ENCODE measurements at places on chromosomes 1 and 21.
A peak's percentile ranks its signal among the peaks of the same experiment; 100 is the strongest.

GRCh38 chr1:61050541-61051442 is 31.6 kb upstream of the NFIA start:
- DNase-seq = no peak

DNA sequence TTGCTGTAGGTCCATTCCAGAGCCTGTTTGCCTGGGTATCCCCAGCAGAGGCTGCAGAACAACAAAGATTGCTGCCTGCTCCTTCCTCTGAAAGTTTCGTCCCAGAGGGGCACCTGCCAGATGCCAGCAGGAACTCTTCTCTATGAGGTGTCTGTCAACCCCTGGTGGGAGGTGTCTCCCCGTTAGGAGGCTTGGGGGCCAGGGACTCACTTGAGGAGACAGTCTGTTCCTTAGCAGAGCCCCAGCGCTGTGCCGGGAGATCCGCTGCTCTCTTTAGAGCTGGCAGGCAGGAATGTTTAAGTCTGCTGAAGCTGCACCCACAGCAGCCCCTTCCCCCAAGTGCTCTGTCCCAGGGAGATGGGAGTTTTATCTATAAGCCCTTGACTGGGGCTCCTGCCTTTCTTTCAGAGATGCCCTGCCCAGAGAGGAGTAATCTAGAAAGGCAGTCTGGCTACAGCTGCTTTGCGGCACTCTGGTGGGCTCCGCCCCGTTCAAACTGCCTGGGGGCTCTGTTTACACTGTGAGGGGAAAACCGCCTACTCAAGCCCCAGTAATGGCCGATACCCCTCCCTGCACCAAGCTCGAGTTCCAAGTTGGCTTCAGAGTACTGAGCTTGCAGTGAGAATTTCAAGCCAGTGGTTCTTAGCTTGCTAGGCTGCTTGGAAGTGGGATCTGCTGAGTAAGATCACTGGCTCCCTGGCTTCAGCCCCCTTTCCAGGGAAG is 8.7 kb upstream of the SLC25A24 start:
- DNase-seq = no peak

DNA sequence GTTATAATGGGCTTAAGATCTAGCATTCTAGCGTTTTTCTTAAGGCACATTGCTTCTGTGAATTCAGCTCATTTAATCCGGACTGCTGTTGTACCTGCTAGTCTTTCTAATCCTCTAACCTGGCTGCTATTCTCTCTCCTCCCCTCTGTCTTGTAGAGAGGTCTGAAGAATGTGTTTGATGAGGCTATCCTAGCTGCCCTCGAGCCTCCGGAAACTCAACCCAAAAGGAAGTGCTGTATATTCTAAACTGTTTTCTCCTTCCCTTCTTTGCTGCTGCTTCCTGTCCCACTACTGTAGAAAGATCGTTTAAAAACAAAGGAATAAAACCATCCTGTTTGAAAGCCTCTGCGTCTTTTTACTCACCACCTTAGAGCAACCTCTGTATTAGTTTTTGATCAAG is 37.3 kb downstream of the CDC42 start:
- DNase-seq = no peak

DNA sequence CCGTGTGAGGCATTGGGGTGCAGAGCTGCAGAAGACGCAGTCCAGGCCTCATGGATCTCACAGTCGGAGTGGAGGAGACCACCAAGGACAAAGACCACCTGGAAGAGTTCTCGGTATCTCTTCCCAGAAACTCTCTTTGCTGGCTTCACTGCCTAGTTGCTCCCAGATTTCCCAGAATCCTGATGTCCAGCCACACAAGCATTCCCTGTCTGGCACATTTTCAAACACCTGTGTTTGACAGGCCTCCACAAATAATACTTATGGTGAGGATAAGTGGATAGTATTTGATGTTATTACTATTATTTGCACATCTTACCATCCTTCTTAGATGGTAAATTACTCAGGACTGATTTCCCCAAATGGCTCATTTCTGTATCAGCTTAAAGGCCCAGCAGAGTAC is 27.7 kb upstream of the KANK4 start:
- DNase-seq = no peak

GRCh38 chr1:177480741-177481305 is 310.1 kb downstream of the BRINP2 start:
- no peak for DNase-seq

- DNase-seq = no peak
Measured at GRCh38 chr1:3062616-3063378, 6.2 kb upstream of the PRDM16 start.

GRCh38 chr1:40745176-40745575 is 38.4 kb upstream of the KCNQ4 start:
- no peak for DNase-seq

GRCh38 chr1:183937611-183938010 is 99.9 kb downstream of the COLGALT2 start:
- DNase-seq = no peak

DNA sequence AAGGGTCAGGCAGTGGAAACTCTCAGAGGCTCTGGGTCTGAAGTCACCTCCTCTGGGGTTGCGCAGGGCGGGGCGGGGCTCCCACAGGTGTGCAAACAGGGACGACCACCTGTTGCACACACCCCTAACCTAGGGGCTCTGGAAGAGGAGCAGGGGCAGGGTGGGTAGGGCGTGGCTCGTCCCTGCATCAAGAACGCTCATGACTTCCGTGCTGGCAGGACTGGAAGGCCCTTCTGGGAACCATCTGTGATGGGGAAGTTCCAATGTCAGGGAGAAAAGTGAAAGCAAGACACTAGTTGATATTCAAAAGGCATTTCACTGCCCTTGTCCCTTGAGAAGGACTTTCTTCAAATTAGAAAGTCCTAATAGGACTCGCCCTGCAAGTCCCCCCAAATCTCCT is 22.1 kb upstream of the CLSTN1 start:
- no peak for DNase-seq

GRCh38 chr1:35717911-35718476 is 690 bp downstream of the C1orf216 start:
- peak; percentile 5 for DNase-seq

- no peak for DNase-seq
Measured at GRCh38 chr1:44048532-44049215, 17.4 kb upstream of the SLC6A9 start.

DNA sequence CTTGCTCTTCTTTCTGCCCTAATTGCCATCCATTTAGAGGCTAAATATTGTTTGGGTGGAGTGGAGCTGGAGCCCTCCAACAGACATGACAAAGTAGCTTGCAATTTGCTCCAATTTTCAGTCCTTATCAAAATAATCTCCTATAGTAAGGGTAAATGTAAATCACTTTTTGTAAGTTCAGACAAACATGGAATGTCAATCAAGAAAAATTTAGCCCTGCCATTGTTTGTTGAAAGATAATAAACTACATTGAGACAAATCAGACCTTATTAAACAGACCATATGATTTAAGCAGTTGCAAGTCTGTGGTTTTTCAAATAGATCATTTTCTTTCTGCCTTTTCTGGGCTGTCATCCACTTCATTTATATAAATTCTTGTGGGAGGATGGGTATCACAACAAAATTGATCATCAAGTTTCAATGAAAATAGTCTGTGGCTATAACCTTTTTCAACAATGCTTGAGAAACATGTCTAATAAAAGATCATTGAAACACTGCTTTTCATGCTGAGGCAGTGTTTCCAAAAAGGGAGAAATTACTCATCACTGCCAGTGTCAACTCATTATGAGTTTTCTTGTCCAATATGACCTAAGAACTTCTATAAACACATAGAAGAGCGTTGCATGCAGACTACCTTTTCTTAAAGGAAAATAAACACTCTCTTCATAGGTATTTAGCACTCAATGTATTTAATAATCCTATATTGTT is 1152.0 kb upstream of the B3GALT2 start:
- DNase-seq = no peak

GRCh38 chr1:154861607-154862094 is 8.4 kb downstream of the KCNN3 start:
- DNase-seq = no peak

- DNase-seq = peak; percentile 47
Measured at GRCh38 chr1:62144238-62144831, 50.3 kb upstream of the L1TD1 start.

DNA sequence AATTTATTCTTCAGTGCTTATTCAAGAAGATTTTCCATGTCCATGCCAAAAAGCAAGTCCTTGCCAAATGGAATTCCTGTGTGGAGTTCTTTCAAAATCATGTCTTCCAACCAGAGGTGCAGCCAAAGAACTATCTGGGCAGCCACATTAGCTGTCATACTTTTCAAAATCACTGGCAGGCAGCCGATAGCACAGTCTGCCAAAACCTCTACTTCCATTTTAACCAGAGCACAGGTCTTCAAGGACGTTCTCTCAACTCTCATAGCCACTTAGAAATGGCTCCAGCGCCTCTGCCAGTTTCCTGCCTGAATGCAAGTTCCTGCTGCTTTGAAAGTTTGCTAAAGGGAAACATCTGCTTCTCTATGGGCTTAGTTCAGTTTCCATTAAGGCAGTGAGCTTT is 975.7 kb upstream of the ADGRL4 start:
- DNase-seq = no peak

DNA sequence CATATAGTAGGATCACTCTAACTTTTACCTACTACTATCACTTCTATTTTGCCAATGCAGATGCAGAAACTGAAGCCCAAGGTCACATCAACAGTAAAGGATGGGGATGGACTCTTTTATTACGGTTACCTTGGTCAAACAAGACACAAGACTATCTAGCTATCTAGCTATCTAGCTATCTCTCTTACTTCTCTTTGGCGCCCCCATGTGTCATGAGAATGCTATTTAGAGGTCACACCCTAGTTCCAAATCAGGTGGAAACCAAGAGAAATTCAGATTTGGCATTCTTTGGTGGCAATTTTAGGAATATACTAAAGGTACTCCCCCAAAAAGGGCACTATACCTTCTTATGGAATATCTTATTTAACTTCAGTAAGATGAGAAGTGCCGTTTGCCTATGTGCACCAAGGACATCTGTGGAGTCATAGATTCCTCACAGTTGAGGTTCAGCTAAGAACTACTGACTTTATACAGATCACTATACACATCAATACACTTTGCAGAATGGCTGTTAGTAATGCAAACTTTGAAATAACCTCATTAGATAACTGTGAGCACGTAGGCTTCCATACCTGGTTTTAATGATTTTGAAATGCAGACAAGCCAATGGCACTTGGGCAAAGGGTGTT is 6.7 kb downstream of the ZNF648 start:
- peak; percentile 32 for DNase-seq

- DNase-seq = no peak
Measured at GRCh38 chr1:156440654-156441437, 59.7 kb downstream of the MEF2D start.

DNA sequence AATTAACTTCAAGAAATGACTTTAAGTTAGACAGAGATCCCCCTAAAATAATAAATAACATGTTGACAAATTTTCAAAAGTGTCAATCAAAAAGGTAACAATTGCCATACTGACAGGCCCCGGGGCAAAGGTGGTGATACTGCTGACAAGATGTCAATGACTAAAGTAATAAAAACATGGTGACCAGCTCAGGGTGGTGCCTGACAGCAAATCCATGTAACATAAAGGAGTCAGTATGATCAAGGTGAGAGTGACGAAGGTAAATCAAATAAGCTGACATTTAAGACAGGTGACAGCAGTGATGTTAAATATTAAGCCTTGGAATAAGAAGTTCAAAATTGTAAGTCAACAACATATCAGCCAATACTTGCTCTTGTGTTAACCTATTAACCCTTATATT is 387.5 kb downstream of the DPYD start:
- no peak for DNase-seq

- DNase-seq = no peak
Measured at GRCh38 chr21:26777166-26777565, 68.0 kb downstream of the ADAMTS1 start.

- DNase-seq = no peak
Measured at GRCh38 chr1:159895836-159896545, 4.0 kb downstream of the CFAP45 start.

Data from NCI-H1694 treated with DMSO at 0.1 percent for 48 hours (cell line).